ENCODE measurements at places on chromosomes 1 and 21.

GRCh38 chr1:20739225-20739624 is 6.7 kb upstream of the SH2D5 start:
- DNase-seq: no peak

DNA sequence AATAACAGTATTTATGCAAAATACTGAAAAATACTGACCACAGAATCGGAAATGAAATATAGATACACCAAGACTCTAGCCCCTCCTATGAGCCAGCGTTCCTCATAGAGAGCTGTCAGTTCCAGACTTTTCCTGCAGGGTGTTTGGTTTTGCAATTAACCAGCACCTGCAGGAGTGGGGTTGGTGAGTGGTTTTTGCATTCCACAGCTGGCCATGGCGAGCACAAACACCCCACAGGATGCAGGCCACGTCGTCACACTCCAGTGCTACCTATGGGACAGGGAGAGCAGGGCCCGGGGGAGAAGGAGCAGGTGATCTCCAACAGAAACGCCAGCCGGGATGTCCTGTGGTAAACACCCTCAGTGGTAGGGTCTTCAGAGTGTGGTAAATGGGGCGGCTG is 94.1 kb downstream of the ERG start:
- DNase-seq: no peak

GRCh38 chr1:39632323-39632681 is 7.1 kb downstream of the HEYL start:
- no peak for DNase-seq

DNA sequence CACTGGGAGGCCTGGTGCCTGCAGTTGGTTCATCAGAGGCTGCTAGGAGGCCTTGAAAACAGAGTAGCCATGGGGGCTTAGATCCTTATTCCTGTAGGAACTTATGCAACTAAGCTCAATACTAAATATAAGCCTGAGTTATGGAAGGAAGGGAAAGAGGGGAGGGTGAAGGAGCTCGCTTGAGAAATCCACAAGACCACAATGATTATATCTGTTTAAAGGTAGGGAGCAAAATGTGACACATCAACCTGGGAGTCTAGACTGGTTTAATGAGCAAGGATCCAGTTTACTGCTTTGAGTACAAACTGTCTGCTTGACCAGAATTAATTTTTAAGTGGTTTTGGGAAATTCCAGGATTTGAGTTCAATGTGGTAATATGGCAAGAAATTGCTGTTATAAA is 20.4 kb upstream of the ANGPTL7 start:
- no peak for DNase-seq

DNA sequence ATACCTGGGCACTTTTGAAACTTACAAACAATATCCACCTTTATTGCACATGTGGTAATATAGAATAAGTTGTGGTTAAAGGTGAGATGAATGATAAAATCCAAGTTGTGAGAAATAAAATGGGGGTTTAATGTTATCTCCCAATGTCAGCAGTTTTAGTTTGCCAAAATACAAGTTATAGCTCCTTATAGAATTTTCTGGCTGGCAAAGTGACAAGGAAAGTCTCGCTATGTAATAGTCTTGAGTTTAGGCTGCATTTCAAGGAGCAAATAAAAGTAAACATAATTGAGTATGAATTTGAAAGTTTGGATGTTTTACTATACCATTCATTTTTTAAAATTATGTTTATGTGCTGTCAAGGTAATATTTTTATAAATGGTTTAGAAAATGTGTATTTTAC is 15.0 kb upstream of the NEXN start:
- DNase-seq: no peak

- no peak for DNase-seq
Observed at GRCh38 chr1:162357681-162358266, 18.9 kb downstream of the SPATA46 start.

- no peak for DNase-seq
Observed at GRCh38 chr1:118388301-118388959, 203.4 kb upstream of the SPAG17 start.

GRCh38 chr1:202227997-202228401 is 34.4 kb downstream of the LGR6 start:
- DNase-seq: no peak

DNA sequence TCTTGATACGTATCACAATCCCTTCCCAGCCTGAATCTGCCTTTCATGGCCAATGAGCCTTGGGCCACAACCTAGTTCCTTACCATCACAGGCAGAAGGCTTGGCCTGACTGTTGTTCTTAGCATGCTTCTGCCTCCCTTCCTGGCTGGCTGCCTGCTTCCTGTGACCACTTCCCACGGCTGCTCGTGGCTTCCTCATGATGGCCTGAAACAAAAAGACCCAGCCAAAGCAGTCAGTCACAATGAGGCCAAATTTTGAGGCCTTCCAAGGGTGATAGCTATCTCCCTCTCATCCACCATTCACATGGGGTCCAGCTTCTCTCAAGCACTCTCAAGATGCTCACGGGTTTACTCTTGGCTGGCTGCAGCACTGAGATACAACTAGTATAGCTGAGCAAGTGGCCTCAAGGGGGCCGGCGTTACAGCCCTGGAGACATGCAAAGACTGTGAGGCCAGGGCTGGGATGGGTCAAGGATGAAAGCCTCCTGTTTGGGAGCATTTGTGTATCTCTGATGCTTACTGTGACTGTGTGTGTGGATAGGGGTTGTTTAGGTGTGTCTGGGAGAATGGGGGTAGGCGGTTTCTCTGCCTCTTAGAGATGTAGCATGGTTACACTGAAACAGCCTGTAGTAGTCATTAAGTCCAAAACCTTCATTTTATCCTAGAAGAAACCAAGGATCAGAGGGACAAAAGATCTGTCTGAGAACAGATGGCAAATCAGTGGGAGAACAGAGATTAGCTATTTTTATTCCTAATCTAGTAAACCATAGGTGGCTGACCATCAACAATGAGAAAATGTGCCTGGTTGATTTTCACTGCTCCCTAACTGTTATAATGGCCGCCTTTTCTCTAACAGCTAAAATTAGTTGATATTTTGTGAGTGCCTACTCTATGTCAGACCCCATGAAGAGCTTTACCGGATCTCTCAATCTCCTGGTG is 5.4 kb upstream of the TOE1 start:
- DNase-seq: no peak

GRCh38 chr1:239417986-239418640 is 31.7 kb downstream of the CHRM3 start:
- DNase-seq: no peak

DNA sequence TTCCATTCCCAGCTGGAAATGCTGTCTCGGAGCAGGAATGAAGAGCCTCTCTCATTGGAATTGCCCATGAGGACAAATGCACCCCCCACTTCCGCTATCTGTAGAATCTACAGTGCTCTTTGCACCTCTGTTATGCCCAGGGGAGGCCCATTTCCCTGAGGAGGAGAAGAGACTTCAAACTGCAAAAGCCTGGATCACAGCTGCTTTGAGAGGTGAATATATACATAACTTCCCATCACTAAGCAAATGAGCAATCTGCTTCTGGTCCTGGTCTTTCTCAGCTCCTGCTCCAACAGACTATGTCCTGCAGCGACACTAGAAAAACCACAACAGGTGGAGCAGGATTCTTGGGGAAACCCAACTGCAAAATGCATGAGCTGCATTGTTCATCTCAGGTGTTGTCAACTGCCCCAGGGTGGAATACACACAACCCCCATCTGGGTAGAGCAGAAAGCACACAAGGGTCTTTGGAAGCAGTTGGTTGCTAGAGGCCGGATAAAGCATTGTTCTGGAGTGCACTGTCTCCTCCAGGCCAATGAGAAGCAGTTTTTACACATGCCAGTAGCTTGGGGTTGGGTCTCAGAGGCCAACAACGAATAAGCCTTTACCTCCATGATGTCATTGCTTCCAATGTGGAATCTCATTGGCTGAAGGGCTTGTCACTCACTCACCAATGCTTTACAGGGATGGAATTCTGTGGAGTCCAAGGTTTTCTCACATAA is 67.7 kb upstream of the RAB4A start:
- DNase-seq: no peak

DNA sequence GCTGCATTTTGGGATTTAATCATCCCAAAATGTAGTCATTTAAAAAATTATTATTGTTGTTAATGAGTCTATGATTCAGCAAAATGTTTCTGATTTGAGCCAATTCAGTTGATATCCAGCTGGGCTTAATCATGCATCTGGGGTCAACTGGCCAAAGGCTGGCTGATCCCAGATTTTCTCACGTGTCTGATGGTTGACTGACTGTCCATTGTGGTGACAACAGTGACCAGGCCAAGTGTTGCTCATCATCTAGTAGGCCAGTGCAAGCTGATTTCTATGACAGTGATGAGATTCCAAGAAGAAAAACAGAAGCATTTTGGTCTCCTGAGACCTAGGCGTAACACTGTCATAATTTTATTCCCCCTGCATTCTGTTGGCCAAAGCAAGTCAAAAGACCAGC is 80.1 kb upstream of the ZC3H11B start:
- DNase-seq: no peak

DNA sequence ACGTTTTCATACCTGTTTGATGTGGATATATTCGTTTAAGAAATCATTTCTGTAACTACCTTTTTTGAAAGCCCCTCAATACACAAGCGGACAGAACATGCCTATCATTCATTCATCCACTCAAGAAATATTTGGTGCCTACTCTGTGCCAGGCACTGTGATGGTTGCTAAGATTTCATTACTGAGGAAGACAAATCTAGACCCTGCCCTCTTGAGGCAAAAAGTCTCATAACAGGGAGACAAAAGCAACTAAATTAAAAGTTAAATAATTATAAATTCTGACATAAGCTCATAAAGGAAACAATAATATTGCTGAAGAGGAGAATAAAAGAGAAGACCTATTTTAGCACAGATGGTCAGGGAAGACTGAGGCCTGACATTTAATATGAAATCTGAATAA is 203.5 kb upstream of the ZNHIT6 start:
- DNase-seq: no peak

- DNase-seq: no peak
Observed at GRCh38 chr1:171715813-171716251, 26.0 kb downstream of the VAMP4 start.

DNA sequence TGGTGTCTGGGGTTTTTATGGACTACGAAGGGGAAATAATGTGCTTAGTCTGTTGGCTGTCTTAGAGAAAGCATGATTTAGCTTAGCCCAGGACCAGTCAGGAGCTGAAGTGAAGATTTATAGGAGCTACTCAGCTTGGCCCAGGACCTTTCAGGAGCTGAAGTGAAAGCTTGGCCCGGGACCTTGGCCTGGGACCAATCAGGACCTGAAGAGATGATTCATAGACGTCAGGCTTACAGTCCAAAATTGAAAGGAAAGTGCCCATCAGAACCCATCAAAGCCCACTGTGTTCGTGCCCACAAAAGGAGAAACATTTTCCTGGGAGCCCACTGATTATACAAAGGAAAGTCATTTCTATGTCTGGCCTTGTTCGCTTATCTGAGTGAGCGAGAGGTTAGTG is 35.6 kb downstream of the MSTO1 start:
- no peak for DNase-seq

DNA sequence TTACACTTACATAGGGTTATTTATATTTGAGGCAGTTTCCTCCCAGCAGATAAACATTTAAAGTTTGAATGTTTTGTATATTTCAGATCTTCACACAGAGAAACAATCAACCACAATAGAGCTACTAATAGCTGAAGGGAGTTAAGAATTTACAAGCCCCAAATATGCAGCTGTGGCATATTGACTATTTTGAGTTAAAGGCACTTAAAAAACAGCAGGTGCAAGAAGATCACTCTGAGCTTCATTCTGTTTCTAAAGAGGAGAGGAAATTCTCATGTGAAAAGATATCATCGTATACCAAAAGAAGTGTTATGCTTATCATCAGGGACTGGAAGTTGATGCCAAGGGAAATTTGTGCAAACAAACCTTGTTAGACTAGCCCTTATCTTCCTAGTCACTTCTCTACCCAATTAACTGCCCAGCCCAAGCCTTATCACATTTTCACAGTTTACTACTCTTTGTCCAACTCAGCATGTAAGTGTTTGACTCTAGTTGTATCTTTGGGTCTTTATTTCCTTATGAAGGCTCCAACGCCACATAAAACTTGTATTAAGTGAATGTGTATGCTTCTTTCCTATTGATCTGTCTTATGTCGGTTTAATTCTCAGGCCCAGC is 66.3 kb upstream of the COG2 start:
- no peak for DNase-seq

GRCh38 chr1:29784276-29785136 is 548.2 kb downstream of the PTPRU start:
- no peak for DNase-seq

DNA sequence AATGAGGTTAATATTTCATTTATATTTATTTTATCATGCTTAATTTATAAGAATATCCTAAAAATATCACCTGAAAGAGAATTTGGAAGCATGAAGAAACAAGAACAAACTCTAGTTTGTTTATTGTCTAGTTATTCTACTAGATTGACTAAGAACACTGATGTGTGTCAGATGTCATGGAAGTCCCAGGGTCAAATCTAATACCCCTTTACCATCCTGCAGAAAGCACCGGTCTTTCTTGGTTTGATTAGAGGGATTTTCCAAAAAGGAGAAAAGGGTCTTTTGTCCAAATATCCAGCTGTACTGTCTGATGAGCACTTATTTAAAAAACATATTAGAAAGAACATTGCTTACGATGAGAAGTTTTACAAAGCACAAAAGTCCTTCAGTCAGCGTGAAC is 20.7 kb upstream of the CR2 start:
- no peak for DNase-seq

DNA sequence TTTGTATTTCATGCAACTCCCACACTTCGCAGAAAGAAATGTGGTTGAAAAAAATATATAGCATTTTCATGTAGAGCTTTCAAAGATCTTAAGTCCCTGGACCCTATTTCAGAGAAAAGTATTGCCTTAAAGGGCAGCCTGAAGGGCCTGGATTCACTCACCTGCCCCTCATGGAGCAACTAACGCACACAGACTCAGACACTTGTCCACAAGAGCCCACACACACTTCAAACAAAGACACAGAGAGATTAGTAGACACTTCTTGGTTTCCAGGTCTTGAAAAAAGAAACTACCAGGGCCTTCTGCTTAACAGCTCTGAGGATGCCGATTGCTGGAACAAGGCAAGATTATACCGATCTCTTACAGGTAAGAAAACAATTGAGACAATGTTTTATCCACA is 122.2 kb downstream of the ZBTB18 start:
- no peak for DNase-seq

DNA sequence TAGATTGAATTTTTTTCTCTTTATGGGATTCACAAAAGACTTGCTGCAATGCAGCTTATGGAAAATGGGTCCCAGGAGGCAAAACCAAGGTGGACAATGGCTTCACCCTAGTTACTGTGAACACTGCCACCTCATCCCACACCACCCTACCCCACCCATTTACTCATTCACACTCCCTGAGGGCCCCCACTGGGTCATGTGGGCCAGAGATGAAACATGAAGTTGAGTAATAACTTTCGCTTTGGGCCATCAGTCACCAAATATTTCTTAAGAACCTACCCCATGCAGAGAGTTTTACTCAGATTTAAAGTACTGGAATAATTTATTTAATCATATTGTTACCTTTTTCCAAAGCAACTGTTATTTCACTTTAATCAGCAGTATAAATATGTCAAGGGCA is 191.8 kb downstream of the TPR start:
- DNase-seq: no peak

- no peak for DNase-seq
Observed at GRCh38 chr1:42779725-42780124, 5.1 kb upstream of the TMEM269 start.
